ENCODE measurements at places on chromosomes 7 and 10.

GRCh38 chr10:110524859-110525232, 27.1 kb downstream of the DUSP5 start:
- no peak for DNase-seq

DNA sequence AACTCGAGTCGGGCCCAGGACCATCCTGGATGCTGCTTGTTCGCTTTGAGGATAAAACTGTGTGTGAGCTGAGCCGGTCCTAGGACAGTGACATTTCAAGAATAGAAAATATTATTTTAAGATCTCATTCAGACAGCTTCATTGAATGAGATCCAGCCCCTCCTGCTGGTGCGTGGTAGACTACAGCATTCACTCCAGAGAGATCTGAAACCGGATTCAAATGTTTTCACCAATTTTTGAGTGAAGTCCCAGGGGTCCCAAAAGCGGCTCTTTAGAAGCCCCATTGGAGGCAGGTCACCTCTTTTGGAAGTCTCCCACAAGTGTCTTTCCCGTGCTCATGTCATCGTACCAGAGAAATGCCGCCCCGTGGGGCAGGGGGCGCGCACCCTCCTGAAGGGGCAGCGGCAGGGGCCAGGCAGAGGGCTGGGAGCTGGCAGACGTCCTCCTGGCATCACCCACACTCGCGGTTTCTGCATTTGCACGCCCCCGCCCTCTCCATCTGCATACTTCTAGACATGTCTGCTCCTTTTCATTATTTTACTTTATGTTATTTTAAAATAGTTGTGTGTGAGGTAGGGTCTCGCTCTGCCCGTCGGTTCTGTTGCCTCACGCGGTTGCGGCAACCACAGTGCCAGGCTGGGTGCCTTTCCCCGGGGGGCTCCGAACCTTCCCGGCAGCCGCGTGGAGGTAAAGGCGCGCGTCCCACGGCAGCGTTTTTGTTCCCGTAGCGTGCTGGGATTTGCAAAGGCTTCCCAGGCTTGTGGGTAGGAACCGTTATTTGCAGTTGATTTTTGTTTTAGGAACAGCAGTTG, 52.3 kb upstream of the DPYSL4 start:
- DNase-seq = no peak

DNA sequence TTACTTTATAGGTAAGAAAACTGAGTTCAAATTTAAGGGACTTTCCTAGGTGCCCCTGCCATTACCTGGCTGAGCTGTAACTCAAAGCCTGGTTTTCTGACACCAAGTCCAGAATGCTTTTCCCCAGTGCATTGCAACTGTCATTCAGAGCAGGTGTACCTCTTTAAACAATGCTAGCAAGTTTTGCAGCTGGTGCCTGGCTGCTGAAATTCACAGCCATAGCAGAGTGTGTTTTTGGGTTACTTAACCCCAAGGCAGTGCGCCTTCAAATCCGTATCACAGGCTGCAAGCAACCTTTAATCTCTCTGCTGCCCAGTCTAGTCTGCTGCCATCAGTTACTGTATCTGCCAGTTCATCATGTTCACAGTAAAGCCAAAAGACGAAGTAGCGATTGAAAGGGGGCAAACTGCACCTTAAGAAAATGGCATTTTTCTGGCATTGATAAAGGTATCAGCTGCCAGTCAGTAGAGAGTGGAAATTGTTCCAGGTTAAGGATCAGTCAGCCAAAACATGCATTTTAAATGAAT, 265.4 kb downstream of the CSTF2T start:
- DNase-seq = no peak

- DNase-seq = no peak
Observed at GRCh38 chr7:107642501-107642900, 18.1 kb upstream of the SLC26A4 start.

DNA sequence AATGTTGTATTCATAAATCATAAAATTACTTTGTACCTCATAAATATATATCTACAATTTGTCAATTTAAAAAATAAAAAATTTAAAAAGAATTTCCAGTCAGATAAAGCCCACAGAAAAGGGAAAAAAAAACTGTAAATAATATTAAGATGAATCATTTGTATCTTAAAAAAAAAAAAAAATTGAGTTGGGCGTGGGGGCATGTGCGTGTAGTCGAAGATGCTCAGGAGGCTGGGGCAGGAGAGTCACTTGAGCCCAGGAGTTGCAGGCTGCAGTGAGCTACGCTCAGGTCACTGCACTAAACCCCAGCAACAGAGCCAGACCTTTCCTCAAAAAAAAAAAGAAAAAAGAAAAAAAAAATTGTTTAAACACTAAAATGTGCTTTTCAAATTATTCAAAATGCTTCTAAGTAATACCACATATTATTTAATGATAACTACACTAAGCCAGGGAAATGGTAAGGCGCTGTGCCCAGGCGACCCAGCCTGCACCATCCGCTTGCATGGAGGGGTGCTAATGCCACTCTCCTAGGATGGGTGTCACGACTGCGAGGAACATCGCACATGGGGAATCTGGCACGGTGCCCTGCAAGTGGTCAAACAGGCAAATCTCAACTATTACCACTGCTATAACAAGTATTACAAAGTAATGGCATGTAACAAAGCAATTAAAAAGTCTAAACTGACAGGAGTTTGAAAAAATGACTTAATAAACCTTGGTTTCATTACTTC, 15.4 kb downstream of the GLUD1 start:
- no peak for DNase-seq

DNA sequence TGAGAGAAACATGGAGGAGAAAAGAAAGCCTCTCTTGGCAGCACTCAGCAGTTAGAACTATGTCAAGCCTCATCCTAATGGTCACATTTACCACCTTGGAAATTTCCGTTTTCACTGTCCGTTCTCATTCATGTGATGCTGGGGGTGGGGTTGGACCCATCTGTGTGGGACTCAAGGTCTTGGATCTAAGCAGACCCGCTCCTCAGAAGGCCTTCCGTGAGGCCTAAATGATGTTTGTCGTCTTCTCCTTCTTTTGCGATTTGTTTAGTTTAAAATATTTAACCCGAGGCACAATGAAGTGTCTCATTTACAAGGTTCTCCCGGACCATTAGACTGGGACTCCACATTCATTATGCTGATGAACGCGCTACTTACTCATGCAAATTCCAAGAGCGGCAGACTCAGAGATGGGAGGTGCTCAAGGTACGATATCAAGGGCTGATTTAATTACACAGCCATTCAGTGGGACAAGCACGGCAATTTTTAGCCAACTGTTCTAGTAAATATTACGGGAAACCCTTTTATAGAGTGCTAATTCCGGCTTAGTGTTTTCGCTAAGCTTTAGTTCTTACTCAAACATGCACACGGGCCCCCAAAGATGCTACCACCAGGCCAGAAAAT, 109.1 kb upstream of the EFCAB10 start:
- no peak for DNase-seq

GRCh38 chr7:156818133-156818532, 74.8 kb downstream of the LMBR1 start:
- no peak for DNase-seq

- DNase-seq = no peak
Observed at GRCh38 chr10:34254596-34254995, 560.5 kb downstream of the PARD3 start.

GRCh38 chr10:109696981-109697775, 226.1 kb downstream of the XPNPEP1 start:
- DNase-seq = no peak

- DNase-seq = no peak
Observed at GRCh38 chr7:32072397-32072796, 2.2 kb upstream of the PDE1C start.

- no peak for DNase-seq
Observed at GRCh38 chr7:157650131-157650631, 313.4 kb downstream of the DNAJB6 start.

DNA sequence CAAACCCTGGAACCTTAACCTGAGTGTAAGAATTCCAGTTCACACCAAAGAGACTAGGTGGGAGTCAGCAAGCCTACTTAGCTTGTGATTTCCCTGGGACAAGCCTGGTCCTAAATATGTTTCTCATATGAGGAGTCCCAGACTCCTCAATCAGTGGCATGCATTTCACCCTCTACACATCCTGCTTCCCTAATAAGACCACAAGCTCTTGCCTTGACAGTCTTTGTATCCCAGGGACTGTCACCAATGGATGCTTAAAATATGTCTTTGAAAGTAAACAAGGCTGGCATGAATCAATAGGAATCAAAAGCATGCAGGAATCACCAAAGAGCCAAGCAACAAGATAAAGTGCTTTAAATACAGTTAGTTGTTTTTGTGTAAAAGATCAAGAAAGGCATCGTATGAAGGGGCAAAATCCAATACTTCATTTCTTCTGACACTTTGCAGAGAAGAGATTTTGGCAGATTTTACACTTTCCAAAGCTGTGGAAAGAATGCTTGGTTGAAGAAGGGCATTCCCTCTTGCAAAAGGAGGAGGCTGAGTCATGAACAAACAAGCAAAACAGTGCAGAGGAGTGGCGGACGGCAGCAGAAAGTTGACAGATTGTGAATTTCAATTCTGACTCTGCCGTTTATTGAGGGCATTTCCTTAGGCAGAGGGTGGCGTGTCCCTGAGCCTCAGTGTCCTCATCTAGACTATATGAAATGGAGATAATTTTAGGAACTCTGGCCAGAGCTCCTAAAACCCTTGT, 8.5 kb upstream of the NFE2L3 start:
- DNase-seq = no peak

GRCh38 chr10:29257106-29257783, 31.6 kb upstream of the LYZL1 start:
- no peak for DNase-seq

- DNase-seq = no peak
Observed at GRCh38 chr10:119238577-119238976, 31.2 kb downstream of the GRK5 start.

GRCh38 chr7:155792315-155792960, 19.8 kb downstream of the SHH start:
- no peak for DNase-seq

DNA sequence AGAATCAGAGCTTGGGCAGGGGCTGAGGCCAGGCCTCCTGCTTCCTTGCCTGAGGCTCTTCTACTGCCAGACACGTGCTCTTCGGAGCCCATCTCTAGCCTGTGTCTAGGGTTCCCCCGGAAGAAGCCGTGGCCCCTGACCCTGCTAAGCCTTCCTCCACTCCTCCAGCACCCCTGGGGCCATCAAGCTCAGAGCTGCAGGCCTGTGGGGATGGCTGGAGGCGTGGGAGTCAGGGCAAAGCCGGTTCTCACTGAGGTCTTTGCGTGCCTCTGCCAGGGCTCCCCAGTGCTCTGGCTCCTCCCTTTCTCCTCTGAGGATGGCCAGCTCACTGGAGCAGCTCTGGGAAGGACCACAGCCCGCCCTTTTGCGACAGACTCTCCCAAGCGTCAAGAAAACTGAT, 34.4 kb downstream of the GHRHR start:
- no peak for DNase-seq

DNA sequence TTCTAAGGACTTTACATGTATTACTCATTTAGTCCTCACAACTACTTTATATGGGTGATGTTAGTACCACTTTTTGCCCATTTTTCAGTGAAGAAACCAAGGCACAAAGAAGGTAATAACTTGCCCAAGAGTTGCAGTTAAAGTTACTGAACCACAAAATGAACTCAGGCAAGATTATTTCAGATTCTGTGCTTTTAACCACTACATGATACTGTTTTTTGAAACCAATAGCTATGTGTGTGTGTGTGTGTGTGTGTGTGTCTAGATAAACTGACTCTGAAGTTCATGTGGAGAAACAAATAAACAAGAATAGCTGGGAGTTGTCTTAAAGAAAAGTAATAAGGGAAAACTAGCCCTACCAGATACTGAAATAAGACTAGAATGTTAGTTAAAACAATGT, 60.8 kb upstream of the OIT3 start:
- no peak for DNase-seq

GRCh38 chr7:30896036-30896435, 15.6 kb upstream of the AQP1 start:
- DNase-seq = no peak

- no peak for DNase-seq
Observed at GRCh38 chr10:84337199-84337598, 8.8 kb downstream of the CCSER2 start.

GRCh38 chr10:12829831-12830390, 171.6 kb downstream of the CCDC3 start:
- DNase-seq = no peak

GRCh38 chr10:113354711-113355110, 198.1 kb upstream of the HABP2 start:
- no peak for DNase-seq

GRCh38 chr7:112080978-112081377, 125.2 kb downstream of the DOCK4 start:
- DNase-seq = no peak

DNA sequence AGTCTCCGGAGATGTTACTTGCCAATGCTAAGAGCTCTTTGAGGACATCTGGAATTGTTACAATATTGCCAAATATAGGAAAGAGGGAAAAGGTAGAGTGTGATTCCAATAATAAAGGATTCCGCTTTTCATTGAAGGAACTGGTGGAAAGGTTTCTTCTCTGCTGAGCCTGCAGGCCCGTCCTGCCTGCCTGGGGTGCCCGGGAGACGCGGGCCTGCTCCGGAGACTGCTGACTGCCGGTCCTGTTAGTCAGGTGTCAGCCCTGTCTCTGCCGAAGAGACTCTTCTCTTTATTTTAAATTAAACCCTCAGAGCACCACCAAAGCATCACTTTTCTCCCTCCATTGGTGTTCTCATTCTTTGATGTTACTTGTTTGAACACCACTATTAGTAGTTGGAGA, 2.2 kb downstream of the EGFR start:
- no peak for DNase-seq

GRCh38 chr7:23136216-23136615, 30.6 kb downstream of the KLHL7 start:
- DNase-seq = no peak

DNA sequence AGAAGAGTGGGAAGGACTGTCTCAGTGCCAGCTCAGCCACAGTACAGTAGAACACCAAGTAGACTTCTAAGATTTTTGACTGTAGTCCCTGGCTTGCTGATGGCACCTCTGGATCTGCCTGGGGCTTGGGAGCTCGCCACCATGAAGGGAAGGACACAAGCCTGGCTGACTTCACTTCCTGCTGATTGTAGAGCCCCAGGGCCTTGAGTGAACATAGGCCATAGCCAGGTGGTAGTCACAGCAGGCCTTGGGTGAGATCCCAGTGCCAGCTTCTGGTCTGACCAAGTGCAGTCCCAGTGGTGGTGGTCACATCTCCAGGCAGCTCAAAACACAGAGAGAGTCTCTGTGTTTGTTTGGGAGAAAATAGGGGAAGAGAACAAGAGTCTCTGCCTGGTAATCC, 57.6 kb upstream of the HBP1 start:
- no peak for DNase-seq

DNA sequence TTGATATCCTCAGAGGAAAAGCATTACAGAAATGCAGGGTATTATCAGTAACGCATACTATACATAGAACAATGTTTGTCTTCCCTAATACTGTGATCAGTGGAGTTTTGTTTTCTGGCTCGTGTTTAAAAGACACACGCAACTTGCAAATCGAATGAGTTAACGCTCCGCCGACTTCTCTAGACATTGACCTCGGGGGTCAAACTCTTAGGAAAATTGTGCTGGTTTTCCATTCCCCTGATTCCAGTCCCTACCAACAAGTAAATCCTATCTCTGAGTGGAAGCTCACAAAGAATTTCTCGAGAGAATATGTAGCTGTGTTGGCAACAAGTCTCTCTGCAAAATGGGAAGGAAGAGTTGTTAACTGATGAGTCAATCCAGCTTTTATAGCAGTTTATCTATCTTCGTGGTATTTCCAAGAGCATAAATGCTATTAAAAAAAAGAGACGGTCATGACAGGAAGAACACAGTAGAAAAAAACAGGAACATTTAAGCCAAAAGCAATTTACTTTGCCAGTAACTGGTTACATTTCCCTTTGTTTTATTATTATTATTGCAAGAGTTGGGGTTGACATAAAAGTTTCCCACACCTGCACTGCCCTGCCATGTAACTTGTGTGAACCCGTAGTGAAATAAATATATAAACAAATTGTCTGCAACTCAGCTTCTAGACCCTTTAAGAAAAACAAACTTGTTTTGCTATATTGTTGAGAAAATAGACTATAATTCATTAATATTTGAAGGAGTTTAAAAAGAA, 144.4 kb downstream of the ARID5B start:
- DNase-seq = no peak
